ENCODE measurements at places on chromosomes 16 and 17.

DNA sequence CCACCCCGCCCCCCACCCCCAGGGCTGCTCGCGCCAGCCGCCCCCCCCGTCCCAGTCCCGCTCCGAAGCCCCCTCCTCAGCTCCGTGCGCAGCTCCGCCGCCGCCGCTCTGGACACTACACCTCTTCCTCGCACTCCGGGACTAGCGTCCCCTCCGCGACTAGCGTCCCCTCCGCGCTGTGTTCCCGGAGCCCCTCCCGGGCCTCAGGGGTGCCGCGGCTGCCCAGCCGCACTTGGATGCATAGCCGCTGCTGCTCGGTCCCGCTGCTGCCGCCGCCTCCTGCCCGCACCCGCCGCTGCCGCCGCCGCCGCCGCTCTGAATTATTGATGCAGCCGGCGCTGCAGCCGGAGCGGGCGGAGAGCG, at the start of gene CBLN1:
Gene CBLN1 (minus strand): TSS at position 359 of the 363 bp plus-strand sequence. CDS start 373 bp downstream, outside the sequence.
- no peak for DNase-seq

DNA sequence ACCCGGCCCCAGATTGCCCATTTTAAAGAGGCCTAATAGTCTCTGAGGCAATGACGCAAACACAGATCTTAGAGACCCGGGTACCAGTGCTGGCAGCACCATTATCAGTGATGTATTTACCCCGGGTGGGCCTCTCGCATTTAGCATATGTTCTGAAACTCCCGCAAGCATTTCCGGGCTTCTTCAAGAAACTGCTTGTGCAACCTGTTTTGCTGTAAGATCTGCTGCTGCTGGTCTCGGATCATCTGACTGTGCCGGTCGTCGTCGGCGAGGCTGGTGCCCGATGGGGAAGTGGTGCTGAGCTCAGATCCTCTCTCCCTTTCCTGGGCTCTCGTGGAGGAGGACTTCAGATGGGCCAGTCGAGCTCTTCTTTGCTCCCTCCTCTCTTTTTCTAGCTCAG, 12.5 kb downstream of the CEP295NL start:
- peak; percentile 54 for DNase-seq

GRCh38 chr17:50458270-50458669, 10.4 kb downstream of the CHAD start:
- no peak for DNase-seq

DNA sequence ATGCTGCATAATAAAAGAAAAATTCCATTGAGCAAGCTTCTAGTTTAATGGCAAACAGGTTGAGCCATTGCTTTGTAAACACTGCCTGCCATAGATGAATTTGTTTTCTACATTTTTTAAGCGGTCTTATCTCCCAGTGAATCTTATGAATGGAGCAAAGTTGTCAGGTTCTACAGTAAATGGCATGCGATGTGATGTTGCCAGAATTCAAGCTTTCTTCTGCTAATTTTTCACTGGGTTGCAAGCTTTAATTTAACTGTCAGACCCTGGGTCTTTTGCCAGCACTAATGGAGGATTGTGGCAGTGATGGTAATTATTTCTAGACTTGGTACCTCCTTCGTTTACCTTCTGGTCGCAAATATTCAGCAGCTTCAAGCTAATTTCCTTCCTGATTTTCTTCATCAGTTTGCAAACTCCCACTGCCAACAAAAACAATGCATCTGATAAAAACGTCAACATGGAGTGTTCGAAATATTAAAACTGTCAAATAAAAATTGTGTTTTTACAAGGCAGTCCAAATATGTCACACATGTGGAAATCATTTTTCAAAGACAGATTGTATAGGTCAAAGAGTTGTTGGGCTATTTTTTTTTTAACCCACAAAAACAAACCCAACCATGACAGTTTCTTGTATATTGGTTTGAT, 274.2 kb upstream of the ERCC4 start:
- DNase-seq: no peak

DNA sequence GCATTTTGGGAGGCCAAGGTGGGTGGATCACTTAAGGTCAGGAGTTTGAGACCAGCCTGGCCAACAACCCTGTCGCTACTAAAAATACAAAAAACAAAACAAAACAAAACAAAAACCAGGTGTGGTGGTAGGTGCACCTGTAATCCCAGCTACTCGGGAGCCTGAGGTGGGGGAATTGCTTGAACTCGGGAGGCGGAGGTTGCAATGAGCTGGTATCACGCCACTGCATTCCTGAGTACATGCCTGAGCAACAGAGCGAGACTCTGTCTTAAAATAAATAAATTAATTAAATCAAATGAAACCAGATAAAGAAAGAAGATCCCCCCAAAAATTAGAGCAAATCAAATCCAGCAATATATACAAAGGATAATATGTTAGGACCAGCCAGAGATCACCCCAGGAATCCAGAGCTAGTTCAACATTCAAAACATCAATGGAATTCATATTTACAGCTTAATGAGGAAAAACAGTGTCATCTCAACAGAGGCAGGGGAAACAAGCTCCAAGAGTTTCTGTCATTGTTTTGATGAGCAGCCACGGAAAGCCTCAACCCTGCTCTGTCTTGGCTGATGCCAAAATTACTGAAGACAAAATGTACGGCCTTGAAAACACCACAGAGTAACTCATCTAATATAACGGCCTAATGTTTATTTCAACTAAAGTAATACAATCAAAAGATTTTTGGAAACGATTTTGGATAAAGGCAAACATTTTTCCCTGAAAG, 3.7 kb downstream of the PEMT start:
- no peak for DNase-seq

DNA sequence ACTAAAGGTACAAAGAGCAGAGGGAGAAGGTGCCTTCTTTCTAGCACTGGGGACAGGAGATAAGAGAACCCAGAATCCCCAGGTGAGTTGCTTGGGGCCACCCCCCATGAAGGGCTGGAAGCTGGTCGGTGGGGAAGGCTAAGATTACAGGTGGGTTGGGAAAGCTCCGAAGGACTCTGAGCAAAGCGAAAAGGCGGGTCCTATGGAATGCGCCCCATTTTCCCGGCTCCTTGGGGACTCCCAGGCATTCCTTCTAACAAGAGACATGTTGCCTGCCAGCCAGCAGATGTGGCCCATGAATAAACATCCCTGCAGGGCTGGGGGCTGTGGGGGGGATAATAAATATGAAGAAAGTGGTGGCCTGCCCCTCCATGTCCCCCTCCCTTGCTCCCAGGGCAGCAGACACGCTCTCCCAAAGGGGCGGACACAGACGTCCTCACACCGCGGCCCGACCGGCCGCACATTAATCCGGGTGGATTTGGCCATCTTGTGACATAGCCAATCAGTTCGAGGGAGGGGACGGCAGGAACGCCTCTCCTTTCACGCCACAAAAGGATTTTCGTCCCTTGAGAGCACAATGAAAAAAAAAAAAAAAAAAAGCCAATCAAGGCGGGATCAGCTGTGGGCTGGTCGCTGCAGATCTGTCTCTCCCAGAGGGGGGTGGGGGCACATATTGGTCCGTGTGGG, 98.5 kb downstream of the SOX9 start:
- no peak for DNase-seq

DNA sequence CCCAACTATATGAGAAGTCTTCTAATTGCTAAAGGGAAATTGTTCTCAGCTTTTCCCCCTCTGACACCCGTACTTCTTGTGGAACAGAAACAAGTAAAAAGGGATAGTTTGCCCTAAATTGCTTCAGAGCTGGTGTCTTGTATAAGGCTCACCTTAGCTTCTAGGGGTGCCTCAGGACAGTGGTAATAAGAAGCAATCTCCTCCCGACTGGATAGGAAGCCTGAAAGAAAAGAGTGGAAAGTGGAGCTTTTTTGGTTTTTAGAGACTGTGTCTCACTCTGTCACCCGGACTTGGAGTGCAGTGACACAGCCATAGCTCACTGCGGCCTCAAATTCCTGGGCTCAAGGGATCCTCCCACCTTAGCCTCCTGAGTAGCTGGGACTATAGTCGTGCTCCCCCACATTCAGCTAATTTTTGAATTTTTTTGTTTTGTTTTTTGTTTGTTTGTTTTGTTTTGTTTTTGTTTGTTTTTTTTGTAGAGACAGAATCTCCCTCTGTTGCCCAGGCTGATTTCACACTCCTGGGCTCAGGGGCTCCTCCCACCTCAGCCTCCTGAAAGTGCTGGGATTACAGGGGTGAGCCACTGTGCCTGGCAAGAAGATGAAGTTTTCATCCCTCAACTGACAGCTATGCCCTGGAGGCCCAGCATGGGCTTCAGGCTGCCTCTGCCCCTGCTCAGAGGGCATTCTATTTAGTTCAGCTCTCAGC, 3.4 kb downstream of the TAT start:
- no peak for DNase-seq

GRCh38 chr17:64032081-64032480, 11.6 kb upstream of the ICAM2 start:
- DNase-seq: no peak

DNA sequence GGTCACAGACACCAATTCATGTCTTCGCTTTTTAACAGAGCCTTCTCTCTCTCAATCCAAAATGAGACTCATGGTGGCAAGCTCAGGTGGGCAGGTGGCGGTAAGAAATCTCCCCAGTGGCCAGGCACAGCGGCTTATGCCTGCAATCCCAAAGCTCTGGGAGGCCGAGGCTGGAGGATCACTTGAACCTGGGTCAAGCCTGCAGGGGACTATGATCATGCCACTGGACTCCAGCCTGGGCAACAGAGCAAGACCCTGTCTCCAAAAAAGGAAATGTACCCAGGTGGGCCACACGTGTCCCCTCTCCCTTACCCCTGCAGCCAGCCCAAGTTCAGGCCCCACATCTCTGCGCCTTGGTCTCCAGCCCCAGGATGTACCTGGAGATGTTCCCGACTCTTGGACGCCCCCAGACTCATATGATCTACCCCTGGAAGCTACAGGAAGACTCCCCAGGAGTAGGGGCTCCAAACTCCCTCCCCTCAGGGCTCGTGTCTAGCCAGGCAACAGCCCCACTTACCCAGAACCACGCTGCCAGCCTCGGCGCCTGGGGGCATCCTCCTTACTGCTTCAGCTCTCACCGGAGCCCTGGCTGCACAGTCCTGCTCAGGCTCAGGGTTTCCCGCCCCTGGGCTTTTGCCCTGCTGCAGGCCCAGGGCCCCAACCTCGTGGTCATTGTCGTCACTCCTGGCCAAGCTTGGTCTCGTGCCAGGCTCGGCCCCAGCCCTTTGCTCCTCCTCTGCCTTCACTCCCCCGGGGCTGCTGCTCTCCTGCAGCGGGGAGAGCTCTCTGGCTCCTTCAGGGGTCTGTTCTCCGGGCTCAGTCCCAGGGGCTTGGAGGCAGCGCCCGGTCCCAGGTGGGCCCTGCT, 16.2 kb downstream of the MYLK3 start:
- no peak for DNase-seq

GRCh38 chr16:10162981-10163380, 19.2 kb downstream of the GRIN2A start:
- DNase-seq: no peak

DNA sequence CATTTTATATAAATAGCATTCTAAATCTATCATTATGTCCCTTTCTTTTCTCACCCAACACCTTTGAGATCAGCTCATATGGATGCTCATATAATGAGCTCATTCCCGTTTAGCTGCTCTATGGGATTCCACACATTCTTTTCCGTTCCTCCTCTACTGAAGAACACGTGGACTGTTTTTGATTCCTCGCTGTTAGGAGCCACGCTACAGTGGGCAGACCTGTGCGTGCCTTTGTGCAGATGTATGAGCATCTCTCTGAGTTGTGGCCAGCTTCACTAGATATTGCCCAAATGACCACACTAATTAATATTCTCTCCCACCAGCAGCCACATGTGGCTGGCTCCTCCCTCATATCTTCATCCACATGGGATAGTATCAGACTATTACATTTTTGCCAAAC, 6.0 kb upstream of the TNFRSF13B start:
- no peak for DNase-seq

DNA sequence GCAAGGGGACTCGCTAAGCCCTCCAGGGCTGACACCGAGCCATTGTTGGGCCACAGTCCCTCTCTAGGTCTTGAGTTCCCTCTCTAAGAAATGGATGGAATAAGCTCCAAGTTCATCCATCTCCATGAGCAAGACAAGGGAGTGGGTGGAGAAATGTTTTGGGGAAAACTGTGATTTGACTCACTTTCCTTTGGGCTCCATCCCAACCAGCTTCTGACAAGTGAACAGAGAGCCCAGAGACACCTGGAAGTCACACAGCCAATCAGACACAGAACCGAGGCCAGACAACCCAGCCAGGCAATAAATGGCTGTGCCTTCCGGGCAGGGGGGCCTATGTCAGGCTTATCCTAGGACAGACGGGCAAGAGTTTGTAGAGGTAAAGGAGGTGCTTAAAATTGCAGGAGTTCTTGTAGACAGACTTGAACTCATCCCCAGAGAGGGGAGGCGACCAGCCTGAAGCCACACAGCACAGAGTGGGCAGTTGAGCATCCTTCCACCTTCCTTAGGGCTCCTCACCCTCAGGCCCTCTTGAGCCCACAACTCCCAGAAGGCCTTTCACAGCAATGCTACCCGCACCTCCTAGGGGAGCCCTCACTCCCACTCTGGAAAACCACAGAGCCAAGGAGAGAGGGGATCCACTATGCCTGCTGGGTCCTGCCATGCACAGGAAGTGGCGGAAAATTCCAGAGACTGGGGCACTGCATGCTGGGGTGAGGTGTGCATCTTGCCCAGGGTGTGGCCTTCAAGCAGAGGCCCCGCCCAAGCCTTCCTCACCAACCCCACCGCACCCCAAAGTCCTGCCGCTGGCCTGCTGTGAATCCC, 9.5 kb upstream of the FAM83G start:
- no peak for DNase-seq

DNA sequence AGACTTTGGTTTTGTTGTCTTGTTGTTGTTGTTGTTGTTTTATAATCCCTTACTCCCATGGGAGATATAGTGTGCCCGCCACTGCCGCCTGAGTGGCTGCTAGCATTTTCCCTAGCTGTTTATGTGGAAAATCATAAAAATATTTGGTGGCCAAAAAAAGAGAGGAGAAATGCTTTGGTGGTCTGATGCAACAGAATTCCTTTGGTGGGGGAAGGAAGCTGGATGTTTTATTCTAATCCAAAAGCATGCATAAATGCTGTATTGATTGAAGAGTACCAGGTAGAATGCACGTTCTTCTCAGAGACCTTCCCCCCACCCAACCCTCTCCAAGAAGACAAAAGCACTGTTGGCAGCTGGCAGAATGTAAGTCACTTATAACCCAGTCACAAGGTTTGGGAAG, 93.2 kb downstream of the C17orf67 start:
- no peak for DNase-seq

DNA sequence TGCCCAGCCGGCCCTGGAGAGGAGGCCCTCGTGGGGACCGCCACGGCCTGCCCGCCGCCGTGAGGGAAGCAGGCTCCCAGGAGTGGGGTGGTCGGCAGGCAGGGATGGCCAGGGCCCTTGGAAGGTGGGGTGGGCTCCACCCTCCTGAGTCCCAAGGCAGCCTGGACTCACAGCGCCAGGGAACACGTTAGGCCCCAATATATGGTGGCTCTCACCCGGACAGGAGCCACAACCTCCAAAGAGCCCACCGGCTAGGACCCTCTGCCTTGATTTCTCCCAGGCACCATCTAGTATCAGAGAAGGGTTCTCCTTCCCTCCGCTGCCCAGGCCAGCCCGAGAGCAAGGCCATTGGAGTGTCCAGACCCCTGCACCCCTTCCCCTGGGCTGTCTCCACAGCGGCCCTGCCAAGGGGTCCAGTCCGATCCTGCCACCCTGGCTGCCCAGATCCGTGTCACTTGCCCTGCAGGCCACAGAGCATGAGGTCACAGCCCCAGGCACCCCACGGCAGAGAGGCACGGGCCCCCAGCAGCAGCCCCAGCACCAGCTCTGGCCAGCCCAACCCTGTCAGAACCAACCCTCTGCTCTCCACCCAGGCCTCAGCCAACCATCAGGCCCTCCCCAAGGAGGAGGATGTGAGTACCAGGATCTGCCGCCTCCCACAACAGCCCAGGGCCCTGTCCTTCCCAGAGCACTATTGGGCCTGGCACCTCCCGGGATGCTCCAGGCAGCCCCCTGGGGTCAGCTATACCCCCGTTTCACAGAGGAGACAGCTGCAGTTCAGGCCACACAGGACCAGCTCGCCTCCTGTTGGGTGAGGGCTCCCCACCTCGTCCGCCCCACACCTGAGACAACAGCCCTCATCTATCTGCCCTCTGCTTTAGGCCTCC, 1.1 kb upstream of the AXIN1 start:
- no peak for DNase-seq

All from CD4-positive, alpha-beta T cell treated with Interleukin-10 for 1 hour (primary cell).